ENCODE measurements at places on chromosomes 1 and 21. TPM values are rescaled to one million over a fixed set of nuclear protein-coding genes. Genes with fewer than 3 reads are reported as not detected.

PRAMEF33 gene
- not detected for total RNA-seq

TGFBR3 gene
- 25.9 TPM for total RNA-seq

NBPF20 gene
- 1.8 TPM for total RNA-seq

KLF17 gene
- total RNA-seq, result not detected

IL12RB2 gene
- total RNA-seq, result not detected

C1orf198 gene
- total RNA-seq, result 17.8 TPM

ACKR1 gene
- total RNA-seq, result not detected

NECTIN4 gene
- under 0.01 TPM for total RNA-seq

KRTAP25-1 gene
- not detected for total RNA-seq

SYCP1 gene
- not detected for total RNA-seq

LRIF1 gene
- total RNA-seq, result 9.4 TPM

HAPLN2 gene
- total RNA-seq, result 0.13 TPM

RNPC3 gene
- 3.3 TPM for total RNA-seq
